Right atrium auricular region (tissue), 2 donors: ENCODE measurements at places on chromosomes 11 and 22.

DNA sequence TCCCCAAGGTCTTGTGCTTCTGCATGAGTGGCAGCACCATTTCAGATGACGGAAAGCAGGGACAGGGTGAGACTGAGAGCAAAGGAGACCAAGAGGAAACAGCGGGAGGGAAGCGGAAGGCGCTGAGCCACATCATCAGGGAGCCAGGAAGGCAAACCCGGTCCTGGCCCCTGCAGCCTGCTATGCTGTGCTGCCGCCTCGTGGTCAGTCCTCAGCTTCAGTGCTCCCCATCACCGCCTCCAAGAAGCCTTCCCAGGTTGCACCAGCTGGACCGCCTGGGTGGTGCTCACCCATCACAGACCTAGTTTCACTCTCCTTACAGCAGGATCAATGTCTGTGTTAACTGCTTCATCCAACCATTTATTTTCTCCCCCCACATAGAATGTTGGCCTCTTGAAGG is 73.0 kb upstream of the PHF21B start:
- no peak for DNase-seq

- DNase-seq: no peak
Observed at GRCh38 chr11:26842478-26843282, 120.8 kb upstream of the SLC5A12 start.

DNA sequence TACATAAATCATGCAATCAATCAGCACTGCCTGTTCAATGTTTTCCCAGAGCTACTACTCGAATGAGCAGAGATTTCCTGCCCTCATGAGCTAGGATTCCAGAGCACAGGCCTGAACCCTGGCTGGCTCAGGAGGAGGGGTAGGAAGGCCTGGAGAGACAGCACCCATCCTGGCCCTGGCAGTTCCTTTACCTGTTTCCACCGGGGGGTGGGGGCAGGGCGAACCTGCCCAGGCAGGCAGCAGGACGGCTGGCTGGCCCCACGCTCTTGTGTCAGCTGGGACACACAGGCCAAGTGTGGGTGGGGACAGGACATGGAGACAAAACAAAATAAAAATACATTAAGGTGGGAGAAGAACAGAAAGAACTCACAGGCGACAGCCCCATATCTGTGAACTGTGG is 109.8 kb upstream of the BID start:
- DNase-seq: no peak

DNA sequence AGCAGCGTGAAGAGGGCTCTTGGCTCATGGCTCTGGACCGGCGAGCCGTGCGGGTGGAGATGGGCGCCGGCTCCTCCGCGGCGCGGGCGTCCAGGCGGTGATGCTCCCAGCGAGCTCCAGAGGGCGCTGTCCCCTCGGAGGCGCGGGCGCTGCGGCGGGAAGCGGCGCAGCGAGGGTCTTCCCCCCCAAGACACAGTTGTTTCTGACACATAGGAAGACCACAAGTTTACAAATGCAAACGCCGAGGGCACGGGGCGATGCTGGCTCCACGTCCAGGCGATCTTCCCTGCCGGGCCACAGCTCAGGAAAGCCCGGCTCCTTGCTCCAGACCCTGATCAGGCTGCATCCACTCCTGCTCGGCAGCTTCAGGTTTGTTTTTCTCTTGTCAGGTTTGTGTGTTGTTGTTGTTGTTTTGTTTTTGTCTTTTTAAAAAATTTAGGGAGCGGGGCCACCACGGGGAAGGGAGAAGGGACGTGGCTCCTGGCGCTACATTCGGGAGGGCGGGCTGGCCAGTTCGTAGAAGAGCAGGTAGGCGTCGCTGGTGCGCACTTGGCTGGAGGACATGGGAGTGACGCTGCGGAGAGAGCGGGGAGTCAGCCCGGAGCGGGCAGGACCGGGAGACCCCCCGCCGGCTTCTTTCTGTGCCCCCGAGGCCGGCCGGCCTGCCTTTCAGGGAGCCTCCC is 10.0 kb upstream of the MFRP start:
- peak; percentile 86 for DNase-seq

DNA sequence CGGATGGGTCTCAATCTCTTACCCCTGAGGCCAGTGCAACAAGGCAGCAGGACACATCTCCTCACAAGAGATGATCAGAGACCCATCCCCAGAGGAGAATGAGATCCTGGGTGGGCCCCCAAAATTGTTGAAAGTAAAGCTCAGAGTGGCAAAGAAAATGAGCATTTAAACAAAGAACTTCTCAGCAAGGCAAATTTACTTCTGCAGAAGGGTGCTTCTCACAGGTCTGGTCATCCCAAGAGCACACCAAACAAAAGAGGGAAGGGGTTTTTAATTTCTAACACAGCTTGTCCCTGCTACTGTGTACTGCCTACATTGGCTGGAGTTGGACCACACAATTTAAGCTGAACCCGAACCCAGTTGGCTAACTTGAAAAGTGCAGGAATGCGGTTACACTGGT is 1628.6 kb upstream of the RAG2 start:
- DNase-seq: no peak

- no peak for DNase-seq
Observed at GRCh38 chr11:3857628-3858027, 2.2 kb downstream of the STIM1 start.

- DNase-seq: no peak
Observed at GRCh38 chr11:116078101-116078591, 573.9 kb upstream of the CADM1 start.
